Cardiac fibroblast (primary cell): ENCODE measurements at places on chromosomes 11 and 22.
A peak's percentile ranks its signal among the peaks of the same experiment; 100 is the strongest.

GRCh38 chr22:46116491-46116958 is 33.8 kb upstream of the PPARA start:
- peak; percentile 77 for DNase-seq

- peak; percentile 86 for DNase-seq
These were observed 80.8 kb downstream of the ZC3H12C start for GRCh38 chr11:110173811-110174644.

DNA sequence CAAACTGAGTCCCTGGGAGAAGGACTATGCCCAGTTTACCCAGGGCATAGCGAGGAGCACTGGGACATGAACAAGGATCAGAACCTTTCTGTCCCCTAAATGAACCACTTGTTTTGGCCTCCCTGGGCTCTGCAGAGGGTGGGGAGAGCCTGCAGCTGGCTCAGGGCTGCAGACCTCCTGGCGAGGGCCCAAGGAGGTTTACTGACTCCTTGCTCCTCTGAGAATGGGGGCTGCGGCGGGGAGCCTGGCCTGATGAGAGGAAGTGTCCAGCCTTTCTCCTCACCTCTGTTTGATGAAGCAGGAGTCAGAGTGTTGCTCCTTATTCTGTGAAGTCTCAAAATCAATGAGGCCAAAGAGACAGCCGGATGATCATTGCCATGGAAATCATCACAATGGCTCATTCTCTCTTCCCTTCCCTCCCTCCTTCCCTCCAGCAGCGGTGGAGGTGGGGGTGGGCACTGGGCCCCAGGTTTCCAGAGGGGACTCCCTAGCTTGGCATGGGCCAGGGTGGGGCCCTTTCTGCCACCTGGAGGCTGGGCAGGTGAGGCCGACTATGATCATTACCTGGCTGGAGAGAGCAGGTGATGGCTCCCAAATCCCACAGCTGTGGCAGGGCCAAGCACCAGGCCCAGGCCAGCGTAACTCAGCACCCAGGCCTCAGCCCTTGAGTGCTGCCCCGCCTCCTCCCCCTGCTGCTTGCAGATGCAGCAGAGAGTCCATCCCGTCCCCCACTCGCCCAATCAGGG is 169.7 kb downstream of the CEP164 start:
- DNase-seq, result no peak

DNA sequence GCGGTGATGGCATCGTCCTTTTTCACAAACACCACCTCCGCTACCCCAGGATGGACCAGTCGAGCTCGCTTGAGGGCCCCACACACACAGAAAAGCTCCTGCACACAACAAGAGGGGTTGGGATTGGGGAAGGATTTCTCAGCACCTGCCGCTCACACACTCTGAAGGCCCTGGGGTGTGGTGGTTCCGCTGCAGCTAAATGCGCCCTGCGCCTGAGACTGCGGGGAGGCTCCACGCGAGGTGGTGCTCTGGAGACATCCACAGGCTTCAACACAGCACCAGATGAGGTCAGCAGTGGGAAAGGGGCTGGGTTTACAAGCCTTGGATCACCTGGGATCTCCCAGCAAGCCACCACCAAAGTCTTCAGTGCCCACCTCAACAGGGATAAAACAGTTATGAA is 22.7 kb downstream of the POLDIP3 start:
- DNase-seq, result no peak

DNA sequence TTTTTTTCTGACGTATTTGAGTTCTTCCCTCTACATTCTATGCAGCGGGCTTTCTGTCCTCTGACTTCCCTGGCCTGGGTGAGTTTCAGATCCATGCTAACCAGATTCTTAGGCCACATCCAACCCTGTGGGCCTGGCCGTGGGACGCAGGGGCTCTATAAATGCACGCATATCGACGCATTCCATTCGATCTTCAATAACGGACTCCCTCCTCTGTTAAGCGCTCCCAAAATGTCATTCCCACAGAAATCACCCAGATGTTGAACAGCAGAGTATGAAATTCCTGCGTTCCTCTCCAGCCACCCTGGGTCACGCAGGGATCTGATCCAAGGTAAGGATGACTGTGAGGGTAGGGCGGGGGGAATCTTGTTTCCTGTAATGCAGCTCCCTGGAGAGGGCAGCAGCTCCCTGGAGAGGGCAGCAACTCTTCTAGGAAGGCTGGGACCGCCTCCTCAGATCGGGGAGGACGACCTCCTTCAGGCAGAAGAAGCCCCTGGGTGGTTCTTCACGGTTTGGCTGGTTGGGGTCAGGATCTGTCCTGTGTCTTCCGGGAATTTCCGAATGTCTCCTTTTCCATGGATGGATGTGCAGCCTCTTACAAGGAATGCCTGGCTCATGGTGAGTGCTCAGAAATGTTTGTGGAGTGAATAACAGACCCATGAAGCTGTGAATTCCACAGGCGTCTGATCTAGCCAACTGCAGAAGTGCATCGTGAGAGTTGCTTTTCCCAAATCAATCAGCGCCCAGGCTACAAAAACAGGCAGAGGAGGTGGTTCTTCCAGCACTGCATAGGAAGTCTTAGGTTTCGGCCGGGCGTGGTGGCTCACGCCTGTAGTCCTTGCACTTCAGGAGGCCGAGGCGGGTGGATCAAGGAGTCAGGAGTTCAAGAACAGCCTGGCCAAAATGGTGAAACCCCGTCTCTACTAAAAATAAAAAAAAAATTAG is 12.2 kb downstream of the MRGPRD start:
- DNase-seq, result no peak

- no peak for DNase-seq
These were observed 45.2 kb downstream of the ALX4 start for GRCh38 chr11:44264761-44265160.

DNA sequence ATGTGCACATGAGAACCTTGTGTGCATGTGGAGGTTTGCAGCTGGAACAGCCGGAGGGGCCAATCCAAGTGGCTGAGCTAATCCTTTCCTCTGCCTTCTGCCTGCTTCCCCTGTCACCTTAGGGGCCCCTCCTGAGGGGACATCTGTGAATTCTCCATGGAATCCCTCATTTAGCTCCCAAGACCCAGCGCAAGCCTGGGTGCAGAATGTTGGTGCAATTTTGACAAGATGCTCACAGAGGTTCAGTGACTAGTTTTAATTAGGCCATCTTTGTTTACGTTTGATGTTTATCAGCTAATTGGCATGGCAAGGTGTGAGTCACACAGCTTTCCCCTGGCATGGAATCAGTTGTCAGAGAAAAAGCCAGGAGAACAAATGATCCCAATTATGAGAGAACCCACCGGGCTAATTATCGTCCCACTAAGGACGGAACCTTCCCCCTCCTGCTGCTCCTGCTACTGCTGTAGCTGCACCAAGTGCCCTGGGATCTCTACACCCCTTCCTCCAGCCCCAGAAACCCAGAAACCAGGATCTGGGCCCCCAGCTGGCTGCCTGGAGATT is 63.6 kb upstream of the PAX6 start:
- no peak for DNase-seq

- DNase-seq, result no peak
These were observed 166.8 kb downstream of the CSNK2A3 start for GRCh38 chr11:11186249-11186648.

DNA sequence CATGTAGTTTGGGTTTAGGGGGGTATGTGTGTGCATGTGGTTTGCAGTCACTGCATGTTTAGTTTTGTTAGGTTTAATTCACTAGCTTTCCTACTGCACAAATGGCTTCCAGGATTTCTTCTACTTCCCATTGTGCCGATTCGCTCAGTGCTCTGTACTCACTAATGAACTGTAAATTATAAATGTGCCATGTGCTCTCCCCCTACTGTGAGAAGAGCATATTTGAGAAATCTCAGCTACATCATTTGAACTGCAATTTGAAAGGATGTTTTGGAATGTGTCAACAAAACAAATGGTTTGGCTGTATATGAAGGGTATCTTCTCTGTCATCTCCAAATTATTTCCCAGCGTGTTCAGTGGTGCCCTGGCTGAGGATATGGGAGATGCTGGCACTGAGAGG is 28.1 kb downstream of the CYB5R2 start:
- DNase-seq, result no peak

GRCh38 chr11:95922536-95923438 is 1.1 kb downstream of the MTMR2 start:
- DNase-seq, result peak; percentile 38

DNA sequence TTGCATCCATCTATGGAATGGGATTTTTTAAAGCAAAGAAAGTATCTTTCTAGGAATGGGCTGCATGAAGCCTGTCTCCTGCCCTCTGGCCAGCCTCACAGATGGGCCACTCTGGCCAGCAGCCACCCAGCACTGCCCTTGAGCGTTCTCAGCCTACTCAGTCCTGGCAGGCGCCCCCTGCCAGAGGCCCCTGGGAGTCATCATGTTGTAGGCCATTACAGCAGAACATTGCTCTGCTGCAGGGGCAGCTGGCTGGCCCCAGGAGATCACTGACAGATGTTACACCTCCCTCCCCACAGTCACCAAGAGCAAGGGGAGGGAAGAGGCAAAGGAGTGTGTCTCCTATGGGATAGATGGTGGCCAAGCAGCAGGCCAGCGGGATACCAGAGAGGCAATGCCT is 363.7 kb downstream of the NXPE2 start:
- no peak for DNase-seq

DNA sequence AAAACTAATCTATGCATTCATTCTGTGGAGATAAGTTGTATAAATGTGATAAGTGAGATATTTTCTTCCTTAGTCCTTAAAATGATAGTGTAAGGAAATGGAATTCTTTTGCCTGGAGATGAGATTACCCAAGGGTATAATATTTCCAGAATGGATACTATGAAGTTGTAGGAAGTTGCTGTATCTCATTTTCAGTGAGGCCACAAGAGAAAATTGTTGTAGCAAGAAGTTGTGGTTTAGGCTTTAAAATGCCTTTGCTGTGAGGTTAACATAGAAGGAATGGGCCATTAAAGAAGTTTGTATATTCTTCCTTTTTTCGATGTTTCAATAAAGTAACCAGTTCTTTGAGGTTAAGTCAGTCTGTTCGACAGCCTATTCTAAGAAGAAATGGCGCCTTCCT is 50.7 kb upstream of the LIN7C start:
- no peak for DNase-seq

DNA sequence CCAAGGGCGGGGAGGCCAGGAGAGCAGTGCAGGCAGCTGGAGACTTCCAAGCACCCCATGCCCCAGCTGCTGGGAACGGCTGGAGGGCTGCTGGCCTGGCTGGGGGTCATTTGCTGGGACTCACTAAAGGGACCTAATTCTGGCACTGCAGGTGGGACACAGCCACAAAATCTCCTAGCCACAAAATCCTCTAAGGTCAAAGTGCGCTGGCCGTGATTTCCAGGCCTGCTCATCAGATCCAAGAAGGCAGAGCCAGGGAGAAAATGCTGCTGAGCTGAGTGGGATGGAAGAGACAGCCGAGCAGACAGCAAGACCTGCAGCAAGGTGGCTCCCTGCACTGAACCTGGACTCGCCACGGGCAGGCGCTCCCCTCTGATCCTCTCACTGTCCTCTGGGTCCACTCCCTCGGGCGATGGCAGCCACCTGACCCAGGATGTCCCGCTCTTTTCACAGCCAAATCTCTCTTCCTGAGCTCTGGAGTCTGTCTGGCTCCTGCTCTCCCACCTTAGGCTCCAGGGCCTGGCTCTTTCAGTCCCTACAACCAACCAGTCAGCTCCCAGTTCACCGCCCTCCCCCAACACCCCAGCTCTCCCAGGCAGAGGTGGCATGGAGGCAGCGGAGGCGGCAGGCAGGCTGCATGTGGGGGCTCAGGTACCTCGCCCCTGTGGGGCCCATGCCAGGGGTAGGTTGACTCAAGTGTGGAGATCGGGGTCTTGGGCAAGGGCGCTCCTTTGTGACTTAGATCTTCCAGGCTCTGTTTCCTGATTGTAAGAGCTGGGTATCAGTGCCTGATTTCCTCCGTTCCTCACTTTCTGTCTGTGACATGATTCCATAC is 14.5 kb downstream of the OVOL1 start:
- DNase-seq, result no peak

GRCh38 chr11:15988016-15988550 is 368.3 kb downstream of the SOX6 start:
- DNase-seq, result no peak

GRCh38 chr11:9731256-9731655 is 67.4 kb downstream of the SWAP70 start:
- DNase-seq, result no peak

GRCh38 chr11:34755671-34756070 is 134.8 kb downstream of the EHF start:
- DNase-seq, result no peak

GRCh38 chr22:43448048-43448447 is 36.2 kb downstream of the MPPED1 start:
- DNase-seq, result no peak

- DNase-seq, result peak; percentile 79
These were observed 49.8 kb downstream of the OSBPL5 start for GRCh38 chr11:3115321-3115720.

DNA sequence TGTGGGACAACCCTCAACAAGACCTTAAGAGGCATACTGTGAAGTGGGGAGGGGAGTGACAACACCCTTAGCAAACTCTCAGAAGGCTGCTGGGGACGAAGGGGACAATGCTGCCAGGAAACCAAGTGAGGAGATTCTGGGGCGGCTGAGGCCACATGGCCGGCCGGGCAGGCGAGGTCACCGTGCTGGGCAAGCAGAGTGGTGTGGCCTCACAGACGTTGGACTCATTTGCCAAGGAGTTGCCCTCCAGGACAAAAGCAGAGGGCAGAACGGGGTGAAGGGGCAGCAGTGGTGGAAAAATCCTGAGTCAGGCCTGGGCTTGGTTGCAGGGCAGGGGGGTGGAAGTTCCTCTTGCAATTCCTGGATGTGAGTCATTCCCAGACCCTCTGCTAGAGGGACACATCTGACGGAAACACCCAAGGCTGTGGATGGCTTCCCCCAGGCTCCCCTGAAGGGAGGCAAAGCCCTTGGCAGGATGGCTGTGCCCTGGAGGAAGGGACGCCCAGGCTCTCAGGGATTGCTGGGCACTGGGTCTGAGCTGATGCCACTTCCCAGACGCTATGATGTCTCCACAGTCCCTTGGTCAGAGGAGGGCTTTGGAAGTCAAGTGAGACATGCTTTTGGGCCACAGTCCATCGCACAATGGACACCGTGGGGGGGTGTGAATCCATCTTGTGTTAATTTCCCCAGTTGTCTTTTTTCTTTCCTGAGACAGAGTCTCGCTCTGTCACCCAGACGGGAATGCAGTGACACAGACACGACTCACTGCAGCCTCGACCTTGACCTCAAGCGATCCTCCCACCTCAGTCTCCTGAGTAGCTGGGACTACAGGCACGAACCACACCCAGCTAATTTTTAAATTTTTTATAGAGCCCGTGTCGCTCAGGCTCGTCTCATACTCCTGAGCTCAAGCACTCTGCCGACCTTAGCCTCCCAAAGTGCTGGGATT is 16.2 kb upstream of the SHANK3 start:
- DNase-seq, result peak; percentile 71

DNA sequence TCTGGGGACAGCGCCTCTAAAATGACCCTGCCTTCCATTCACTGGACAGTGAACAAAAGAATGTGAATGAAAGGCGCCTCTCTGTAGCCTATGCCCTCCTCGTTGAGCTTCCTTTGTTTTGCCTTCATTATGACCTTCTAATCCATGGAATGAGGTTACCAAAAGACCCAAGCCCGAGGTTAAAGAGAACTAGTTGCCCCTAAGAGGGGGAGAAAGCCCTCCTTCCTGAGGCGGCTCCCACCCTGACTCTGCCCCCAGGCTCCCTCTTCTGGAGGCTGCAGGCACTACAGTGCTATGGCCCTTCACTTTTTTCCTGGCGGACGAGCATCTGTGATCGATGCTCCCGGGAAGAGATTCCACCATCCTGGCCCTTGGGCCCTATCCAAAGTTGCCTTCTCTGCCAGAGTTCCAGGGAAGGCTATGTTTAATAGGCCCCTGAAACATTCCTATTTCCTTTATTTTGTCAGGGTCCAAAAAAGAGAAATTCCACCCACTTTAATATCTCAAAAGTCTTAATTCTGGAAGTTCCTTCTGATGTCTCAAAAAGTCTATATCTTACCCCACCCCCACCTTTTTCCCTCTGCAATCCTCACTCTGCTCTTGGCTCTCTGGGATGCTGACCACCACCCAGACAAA is 147.3 kb downstream of the FEZ1 start:
- peak; percentile 45 for DNase-seq
